ENCODE measurements at places on chromosomes 6 and 20. TPM values are rescaled to one million over a fixed set of nuclear protein-coding genes. Genes with fewer than 3 reads are reported as not detected.

IRF4 gene
- 0.31 TPM for total RNA-seq

LINC00237 gene
- total RNA-seq = 0.90 TPM

E2F1 gene
- total RNA-seq = 57.9 TPM

RAB5IF gene
- 96.5 TPM for total RNA-seq

SPATS1 gene
- total RNA-seq = not detected

TPBG gene
- total RNA-seq = 19.0 TPM

PREX1 gene
- 5.4 TPM for total RNA-seq

OR2H1 gene
- not detected for total RNA-seq

PLCB4 gene
- total RNA-seq = 10.1 TPM

CST9 gene
- not detected for total RNA-seq

CASS4 gene
- not detected for total RNA-seq

ELOVL2 gene
- 0.46 TPM for total RNA-seq

DNA sequence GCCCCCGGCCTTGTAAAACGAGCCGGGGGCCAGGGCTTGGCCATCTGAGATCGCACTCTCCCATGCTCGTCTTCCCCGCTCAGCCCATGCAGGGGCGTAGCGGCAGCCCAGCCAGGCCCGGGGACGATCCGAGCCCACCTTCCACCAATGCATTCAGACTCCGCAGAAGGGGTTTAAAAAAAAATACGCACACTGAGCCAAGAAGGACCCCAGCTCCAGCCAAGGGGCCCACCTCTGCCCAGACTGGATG lies 320 bp downstream of the GSTA4 start:
- peaks cover 26% of the 10 kb centered on the region for H3K36me3 ChIP-seq
- H3K27me3 ChIP-seq = no peaks in the 10 kb centered on the region
- DNase-seq = no peak
- H3K4me3 ChIP-seq = peak overlapping the region; percentile 96
- H3K27ac ChIP-seq = peak overlapping the region; percentile 89

- no peaks in the 10 kb centered on the region for H3K4me1 ChIP-seq
- H3K4me3 ChIP-seq = no peak overlapping the region
- DNase-seq = peak; percentile 92
- H3K27ac ChIP-seq = no peak overlapping the region
- no peaks in the 10 kb centered on the region for H3K27me3 ChIP-seq
These were observed 52.0 kb downstream of the RPP21 start for GRCh38 chr6:30396833-30397479.

DNA sequence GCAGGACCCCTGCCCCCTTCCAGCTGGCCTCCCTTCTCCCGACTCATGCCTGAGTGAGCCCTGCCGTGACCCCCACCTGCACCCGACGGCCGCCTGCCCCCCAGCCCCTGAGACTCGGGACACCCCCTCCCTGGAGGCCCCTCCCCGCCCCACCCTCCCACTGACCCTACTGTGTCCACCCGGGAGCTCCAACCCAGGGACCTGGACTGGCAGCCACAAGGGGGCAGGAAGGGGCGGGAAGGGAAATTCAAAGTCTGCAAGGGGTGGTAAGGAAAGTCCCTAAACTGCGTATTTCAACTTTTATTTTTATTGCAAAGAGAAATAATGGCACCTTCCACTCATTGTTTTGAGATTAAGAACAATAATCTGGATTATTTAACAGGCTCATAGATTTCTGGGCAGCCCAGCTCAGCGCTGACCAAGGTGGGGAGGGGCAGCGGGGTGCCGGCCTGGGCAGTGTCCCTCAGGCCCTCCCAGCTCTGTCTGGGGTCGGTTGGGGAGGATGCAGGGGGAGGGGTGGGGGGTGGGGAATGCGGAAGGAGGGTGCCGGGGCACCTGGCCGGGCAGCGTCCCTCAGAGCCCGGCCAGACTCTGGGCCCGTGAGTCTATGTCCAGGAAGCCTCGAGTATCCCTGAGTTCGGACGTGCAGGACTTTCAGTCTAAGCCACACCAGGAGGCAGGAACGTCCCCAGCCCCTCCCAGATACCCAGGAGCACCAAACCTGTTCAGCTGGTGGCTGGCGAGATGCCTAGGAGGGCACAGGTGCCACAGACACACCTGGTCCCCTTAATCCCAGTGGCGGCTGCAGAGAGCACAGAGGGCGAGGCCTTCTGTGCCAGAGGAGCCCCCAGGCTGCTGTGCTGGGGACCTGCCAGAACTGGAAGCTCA lies 1.3 kb upstream of the PTK6 start:
- H3K4me3 ChIP-seq = peak overlapping the region; percentile 49
- no peaks in the 10 kb centered on the region for H3K27me3 ChIP-seq
- no peak for DNase-seq
- H3K36me3 ChIP-seq = no peaks in the 10 kb centered on the region
- no peak overlapping the region for H3K27ac ChIP-seq

- no peak overlapping the region for H3K27ac ChIP-seq
- no peaks in the 10 kb centered on the region for H3K4me1 ChIP-seq
- no peak for DNase-seq
- H3K4me3 ChIP-seq = peak overlapping the region; percentile 82
- H3K27me3 ChIP-seq = no peaks in the 10 kb centered on the region
These were observed 123.3 kb upstream of the SLC2A12 start for GRCh38 chr6:134175532-134176263.

DNA sequence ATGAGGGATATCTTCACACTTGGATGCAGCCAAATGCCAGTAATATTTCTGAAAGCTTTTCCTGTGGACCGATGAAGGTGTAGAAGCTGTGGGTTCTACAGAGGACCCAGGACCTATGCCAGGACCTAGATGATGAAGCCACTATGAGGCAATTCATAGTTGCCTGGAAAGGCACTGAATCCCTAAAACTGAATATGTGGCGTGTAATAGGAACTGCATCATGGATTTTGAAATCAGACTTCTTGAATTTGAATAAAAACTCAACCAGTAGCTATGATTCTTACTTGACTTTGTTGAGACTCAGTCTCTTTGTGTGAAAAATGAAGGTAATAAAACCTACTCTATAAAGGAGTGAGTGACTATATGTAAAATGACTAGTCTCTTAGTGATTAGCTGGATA lies 89.9 kb upstream of the SGK1 start:
- no peak for DNase-seq
- H3K4me3 ChIP-seq = no peak overlapping the region
- no peaks in the 10 kb centered on the region for H3K27me3 ChIP-seq

GRCh38 chr20:25177890-25178321 lies 17.6 kb upstream of the ENTPD6 start:
- no peaks in the 10 kb centered on the region for H3K4me1 ChIP-seq
- H3K27ac ChIP-seq = no peak overlapping the region
- no peak overlapping the region for H3K4me3 ChIP-seq
- H3K27me3 ChIP-seq = no peaks in the 10 kb centered on the region
- H3K36me3 ChIP-seq = no peaks in the 10 kb centered on the region

GRCh38 chr6:168037242-168037641 lies 39.8 kb downstream of the KIF25 start:
- no peak overlapping the region for H3K27ac ChIP-seq
- H3K4me1 ChIP-seq = no peaks in the 10 kb centered on the region
- no peak overlapping the region for H3K4me3 ChIP-seq
- no peaks in the 10 kb centered on the region for H3K27me3 ChIP-seq
- peaks cover 31% of the 10 kb centered on the region for H3K36me3 ChIP-seq
- no peak for DNase-seq

DNA sequence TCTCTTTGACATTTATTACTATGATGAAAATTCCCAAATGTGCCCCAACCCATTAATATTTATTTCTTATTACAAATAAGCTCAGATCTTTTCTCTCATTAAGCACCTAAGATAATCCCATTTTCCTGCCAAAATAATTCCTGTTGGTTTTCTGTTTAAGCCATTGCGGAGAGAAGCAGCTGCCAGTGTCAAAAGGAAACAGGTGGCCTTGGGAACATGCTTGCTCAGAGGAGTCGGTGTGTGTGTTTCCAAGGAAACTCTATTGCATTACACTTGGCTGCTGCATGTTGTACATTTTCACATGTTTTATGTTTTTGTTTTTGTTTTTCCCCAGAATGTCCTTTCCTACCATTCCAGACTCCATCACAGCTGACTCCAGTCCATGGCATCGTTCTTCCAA lies 56.4 kb downstream of the CD24 start:
- H3K36me3 ChIP-seq = peaks cover 2% of the 10 kb centered on the region
- no peak overlapping the region for H3K27ac ChIP-seq
- no peaks in the 10 kb centered on the region for H3K4me1 ChIP-seq
- no peak overlapping the region for H3K4me3 ChIP-seq
- H3K27me3 ChIP-seq = no peaks in the 10 kb centered on the region

DNA sequence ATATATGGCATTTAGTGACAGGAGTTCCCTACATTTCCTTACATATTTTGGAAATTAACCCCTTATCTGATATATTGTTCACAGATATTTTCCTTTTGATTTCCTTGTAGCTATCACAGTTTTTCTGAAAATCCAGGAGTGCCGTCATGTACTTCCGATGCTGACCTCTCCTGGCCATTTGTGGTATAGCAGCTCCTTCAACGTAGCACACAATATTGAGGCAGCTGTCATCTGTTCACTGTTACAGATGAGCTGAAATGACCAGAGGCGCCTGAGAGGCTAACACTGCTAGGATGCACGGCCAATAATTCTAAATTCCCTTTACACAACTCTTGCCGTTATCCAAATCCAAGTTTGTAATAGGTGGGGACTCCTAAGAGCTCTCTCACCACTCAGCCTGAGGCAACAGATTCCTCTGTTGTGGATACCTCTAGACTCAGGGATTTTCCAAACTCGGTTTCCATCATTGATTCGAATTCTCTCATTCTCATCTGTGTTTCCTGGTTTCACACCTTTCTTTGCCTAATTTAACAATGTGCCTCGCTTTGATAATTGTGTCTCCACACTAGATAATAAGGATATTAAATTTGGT lies 53.0 kb downstream of the MMUT start:
- no peaks in the 10 kb centered on the region for H3K27me3 ChIP-seq
- no peak overlapping the region for H3K4me3 ChIP-seq
- no peaks in the 10 kb centered on the region for H3K4me1 ChIP-seq
- H3K36me3 ChIP-seq = no peaks in the 10 kb centered on the region

GRCh38 chr6:96286503-96286902 lies 235.1 kb upstream of the UFL1 start:
- DNase-seq = no peak
- no peak overlapping the region for H3K27ac ChIP-seq
- H3K36me3 ChIP-seq = no peaks in the 10 kb centered on the region

- H3K27me3 ChIP-seq = no peaks in the 10 kb centered on the region
- no peak for DNase-seq
- H3K4me3 ChIP-seq = no peak overlapping the region
- peaks cover 16% of the 10 kb centered on the region for H3K36me3 ChIP-seq
- H3K4me1 ChIP-seq = no peaks in the 10 kb centered on the region
These were observed 164.2 kb upstream of the TCF21 start for GRCh38 chr6:133724726-133725125.

GRCh38 chr6:37051138-37052026 lies 45.9 kb downstream of the FGD2 start:
- H3K4me3 ChIP-seq = no peak overlapping the region
- peak; percentile 90 for DNase-seq
- H3K27ac ChIP-seq = no peak overlapping the region
- H3K36me3 ChIP-seq = no peaks in the 10 kb centered on the region
- no peaks in the 10 kb centered on the region for H3K27me3 ChIP-seq
- peaks cover 6% of the 10 kb centered on the region for H3K4me1 ChIP-seq

DNA sequence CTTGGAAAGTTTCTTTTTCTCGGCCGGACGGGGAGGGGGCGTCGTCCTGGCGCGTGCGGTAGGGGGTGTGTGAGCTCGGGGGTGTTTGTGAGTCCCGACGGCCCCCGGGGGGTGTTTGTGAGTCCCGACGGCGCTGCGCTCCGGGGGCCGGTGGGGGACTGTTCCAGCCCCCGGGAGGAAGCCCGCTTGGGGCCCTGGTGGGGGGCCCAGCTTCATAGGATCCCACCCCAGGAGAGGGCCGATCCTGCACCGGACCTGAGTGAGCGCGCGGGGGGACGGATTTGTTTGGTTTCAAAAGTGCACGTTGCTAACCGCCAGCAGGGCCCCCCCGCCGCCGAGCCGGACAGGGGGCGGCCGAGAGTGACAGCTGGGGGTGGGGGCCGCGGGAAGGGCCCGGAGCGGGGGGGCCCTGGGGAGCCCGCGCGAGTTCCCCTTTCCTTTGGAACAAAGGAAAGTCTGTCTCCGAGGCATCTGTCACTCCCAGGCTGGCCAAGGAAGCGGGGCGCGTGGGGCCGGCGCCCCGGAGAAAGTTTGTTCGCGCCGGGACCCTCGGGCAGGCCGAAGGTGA lies 485 bp downstream of the TGIF2 start:
- peaks cover 8% of the 10 kb centered on the region for H3K4me1 ChIP-seq
- H3K27me3 ChIP-seq = no peaks in the 10 kb centered on the region

- H3K4me1 ChIP-seq = peaks cover 2% of the 10 kb centered on the region
- peak overlapping the region; percentile 38 for H3K4me3 ChIP-seq
- DNase-seq = peak; percentile 77
- no peak overlapping the region for H3K27ac ChIP-seq
- H3K36me3 ChIP-seq = no peaks in the 10 kb centered on the region
- no peaks in the 10 kb centered on the region for H3K27me3 ChIP-seq
These were observed 190.2 kb downstream of the TSHZ2 start for GRCh38 chr20:53162251-53162835.

- no peak for DNase-seq
- peak overlapping the region; percentile 18 for H3K4me3 ChIP-seq
- no peak overlapping the region for H3K27ac ChIP-seq
- no peaks in the 10 kb centered on the region for H3K27me3 ChIP-seq
- H3K4me1 ChIP-seq = peaks cover 29% of the 10 kb centered on the region
These were observed 11.7 kb downstream of the JARID2 start for GRCh38 chr6:15257357-15258132.

DNA sequence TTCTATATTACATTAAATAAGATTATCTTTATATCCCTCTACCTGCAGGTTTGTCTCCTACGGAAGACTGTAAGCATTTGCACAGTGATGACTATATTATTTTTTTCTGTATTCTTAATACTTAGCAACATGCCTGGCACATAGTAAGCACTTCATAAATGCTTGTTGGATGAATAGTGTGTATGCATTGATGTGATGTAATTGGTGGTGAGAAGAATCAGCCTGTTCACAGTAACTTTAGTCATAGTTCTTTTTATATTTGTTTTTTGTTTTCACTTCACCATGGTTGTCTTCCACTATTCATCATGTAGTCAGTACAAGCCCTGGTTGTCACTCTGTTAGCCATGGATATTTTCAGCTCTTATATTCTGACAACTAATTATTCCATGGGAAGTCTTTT lies 184.0 kb upstream of the FLRT3 start:
- no peak overlapping the region for H3K27ac ChIP-seq
- no peak for DNase-seq

- H3K36me3 ChIP-seq = peaks cover 19% of the 10 kb centered on the region
- peak overlapping the region; percentile 98 for H3K4me3 ChIP-seq
- H3K27me3 ChIP-seq = peaks cover 2% of the 10 kb centered on the region
- H3K27ac ChIP-seq = peak overlapping the region; percentile 63
- no peaks in the 10 kb centered on the region for H3K4me1 ChIP-seq
- no peak for DNase-seq
These were observed 569 bp upstream of the CDC5L start for GRCh38 chr6:44386929-44387345.

- peaks cover 5% of the 10 kb centered on the region for H3K36me3 ChIP-seq
- no peak for DNase-seq
- H3K27me3 ChIP-seq = no peaks in the 10 kb centered on the region
- H3K27ac ChIP-seq = no peak overlapping the region
- no peaks in the 10 kb centered on the region for H3K4me1 ChIP-seq
- no peak overlapping the region for H3K4me3 ChIP-seq
These were observed 57.2 kb downstream of the CEP43 start for GRCh38 chr6:167056370-167056769.

Data from H9 (cell line).